ENCODE measurements at places on chromosomes 5 and 9.

- no peak for DNase-seq
These were observed 40.9 kb downstream of the TNPO1 start for GRCh38 chr5:72857396-72857795.

DNA sequence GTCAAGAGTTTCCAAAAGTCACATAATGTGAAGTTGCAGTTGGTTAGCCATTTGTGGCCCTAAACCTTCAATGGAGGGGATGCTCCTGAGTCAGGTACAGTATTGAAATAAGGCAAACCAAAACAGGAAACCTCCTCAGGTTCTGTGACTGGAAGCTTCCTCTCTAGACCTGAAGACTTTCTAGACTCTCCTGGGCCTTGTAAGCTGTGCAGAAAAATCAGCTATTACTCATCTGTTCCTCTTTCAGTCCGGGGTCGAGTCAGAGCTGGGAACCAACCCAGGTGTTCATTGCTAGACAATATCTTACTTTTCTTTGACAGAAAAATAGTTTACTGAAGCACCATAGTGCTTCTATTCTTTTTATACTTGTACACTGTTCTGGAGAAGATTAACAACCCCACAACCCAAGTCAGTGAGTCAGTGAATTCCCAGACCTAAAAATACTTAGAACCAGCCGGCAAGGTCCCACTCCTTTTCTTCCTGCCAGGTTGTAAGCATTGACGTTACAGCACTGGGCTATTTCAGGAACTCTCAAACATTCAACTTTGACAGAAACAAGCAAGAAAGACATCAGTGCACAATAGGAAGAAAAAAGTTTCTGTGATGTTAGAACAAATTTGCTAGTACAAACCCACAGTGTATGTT is 47.3 kb downstream of the FSTL4 start:
- DNase-seq: no peak

- no peak for DNase-seq
These were observed 249.6 kb downstream of the AOPEP start for GRCh38 chr9:94976077-94976476.

DNA sequence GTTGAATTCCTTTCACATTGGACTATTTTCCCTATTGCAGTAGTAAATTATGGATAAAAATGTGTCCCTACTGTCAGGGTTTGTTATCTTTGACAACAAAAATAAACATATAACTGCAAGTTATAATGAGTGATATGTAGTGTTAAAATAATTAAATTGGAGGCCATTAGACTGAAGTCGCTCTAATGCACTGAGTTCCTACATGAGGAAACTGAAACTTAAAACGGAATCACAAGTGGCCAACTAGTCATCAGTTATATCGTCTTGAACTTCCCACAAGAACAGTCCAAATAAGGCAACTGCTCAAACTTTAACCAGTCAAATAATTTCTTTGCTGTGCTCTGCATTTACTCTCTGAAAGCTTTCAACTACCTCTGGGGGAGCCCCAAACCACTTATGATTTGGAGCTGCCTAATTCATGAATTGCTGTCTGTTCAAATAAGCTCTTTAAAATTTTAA is 2.1 kb upstream of the IFT74 start:
- DNase-seq: no peak

Data from muscle of back (tissue), 13 donors.